ENCODE measurements at places on chromosomes 3 and 15.

DNA sequence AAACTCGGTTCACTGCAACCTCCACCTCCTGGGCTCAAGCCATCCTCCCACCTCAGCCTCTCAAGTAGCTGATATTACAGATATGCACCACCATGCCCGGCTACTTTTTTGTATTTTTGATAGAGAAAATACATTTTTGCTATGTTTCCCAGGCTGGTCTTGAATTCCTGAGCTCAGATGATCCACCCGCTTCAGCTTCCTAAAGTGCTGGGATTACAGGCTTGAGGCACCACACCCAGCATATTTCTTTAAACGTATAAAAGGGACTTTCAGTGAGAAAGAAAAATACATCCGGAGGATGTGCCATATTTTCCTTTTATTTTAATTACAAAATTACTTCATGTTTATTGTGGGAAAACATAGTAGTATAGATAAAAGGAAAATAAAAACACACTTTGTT lies 55.2 kb downstream of the RPL39L start:
- no peak for DNase-seq

- DNase-seq, result no peak
Measured at GRCh38 chr3:37200141-37200540, 25.8 kb upstream of the LRRFIP2 start.

GRCh38 chr3:15290736-15291135 lies 41.6 kb downstream of the SH3BP5 start:
- DNase-seq, result no peak

- DNase-seq, result no peak
Measured at GRCh38 chr15:90209591-90209990, 8.5 kb downstream of the SEMA4B start.

- peak; percentile 55 for DNase-seq
Measured at GRCh38 chr3:146390957-146391356, 78.4 kb downstream of the PLSCR2 start.

DNA sequence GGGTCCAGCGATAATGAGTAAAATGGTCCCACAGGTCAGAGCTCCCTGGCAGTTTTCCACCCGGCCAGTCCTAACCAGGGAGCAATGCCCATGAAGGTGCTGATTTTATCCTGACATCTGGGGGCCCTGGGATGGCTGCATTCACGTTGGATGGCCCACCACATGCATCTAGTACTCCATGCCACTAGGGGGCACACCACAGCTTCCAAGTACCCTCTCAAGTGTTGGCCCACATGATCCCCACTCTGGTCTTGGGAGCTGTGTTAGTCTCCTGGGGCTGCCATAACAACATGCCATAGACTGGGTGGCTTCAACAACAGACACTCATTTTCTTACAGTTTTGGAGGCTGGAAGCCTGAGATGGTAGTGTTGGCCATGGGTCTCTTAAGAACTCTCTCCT lies 225.5 kb downstream of the SLCO3A1 start:
- DNase-seq, result no peak
